ENCODE measurements at places on chromosomes 6 and 20.
A peak's percentile ranks its signal among the peaks of the same experiment; 100 is the strongest.

GRCh38 chr6:155319902-155320301 lies 5.6 kb upstream of the TFB1M start:
- no peak for DNase-seq

- no peak for DNase-seq
Observed at GRCh38 chr6:20978151-20978614, 443.9 kb downstream of the CDKAL1 start.

DNA sequence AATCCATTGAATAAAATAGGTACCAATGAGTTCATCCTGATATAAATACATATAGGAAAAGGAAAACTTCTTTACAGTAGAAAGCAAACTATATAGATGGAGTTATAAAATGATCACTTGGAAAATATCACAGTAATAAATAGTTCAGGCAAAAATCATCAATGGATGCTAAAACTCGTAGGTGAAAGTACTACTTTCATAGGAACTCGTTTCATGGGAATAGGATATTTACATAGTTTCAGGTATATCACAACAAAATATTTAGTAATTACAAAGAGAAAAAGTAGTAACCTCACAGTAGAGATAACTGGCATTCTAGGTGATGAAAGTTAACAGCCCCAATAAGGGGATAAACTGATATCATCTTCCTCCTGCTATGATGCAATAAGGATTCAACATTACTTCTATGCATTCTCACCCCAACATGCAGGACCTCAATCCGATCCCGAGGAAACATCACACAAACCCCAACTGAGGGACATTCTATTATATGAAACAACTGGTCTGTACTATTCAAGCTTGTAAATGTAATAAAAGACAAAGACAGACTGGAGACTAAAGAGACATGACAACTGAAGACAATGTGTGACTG lies 13.7 kb downstream of the DDO start:
- DNase-seq = no peak

DNA sequence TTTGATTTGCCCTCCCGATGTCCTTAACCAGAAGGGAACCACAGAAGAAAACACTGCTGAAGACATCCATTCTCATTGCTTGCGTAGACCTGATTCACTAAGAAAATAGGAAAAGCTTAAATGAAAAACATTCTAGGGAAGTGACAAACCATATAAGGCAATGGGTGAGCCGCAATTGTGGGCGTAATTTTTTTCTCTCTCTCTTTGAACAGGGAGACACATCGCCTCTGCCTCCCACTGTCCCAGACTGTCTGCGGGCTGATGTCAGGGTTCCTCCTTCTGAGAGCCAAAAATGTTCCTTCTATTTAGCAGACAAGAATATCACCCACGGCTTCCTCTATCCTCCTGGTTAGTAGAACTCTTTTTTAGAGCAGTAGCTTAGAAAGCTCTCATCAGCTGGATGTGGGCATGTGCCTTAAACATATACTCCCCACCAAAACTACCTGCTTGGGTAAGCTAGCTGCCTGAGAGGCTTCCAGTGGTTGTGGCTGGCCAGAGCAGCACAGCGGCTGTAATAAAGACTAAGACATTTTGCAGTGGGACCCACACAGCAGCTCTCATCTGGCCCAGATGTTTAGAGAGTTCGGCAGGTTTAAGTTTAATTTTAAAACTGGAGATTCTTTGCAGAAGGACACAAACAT lies 22.7 kb upstream of the CTAGE9 start:
- DNase-seq = no peak

- no peak for DNase-seq
Observed at GRCh38 chr6:134954272-134955000, 4.5 kb upstream of the ALDH8A1 start.

DNA sequence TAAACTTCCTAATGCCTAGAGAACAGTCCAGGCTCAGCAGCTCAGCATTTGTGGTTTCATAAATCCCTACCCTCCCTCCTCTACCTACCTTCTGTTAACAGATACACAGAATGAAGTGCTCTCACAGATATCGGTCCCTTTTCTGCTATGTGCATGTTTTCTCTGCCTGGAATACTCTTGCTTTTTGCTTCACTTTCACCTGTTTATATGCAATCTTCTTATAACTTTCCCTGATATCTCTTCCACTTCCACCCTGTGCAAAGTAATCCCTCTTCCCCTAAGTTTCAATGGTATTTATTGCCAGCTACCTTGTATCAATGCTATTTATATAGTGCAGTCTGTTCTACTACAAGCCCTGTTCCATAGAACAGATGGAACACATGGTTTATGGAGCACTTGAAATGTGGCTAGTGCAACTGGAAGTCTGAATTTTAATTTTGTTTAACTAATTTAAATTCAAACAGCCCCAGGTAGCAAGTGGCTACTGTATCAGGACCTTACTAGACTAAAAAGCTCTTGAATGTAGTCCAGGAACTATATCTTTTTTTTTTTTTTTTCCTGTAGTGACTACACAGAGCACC lies 3.1 kb upstream of the TAB2 start:
- DNase-seq = no peak

DNA sequence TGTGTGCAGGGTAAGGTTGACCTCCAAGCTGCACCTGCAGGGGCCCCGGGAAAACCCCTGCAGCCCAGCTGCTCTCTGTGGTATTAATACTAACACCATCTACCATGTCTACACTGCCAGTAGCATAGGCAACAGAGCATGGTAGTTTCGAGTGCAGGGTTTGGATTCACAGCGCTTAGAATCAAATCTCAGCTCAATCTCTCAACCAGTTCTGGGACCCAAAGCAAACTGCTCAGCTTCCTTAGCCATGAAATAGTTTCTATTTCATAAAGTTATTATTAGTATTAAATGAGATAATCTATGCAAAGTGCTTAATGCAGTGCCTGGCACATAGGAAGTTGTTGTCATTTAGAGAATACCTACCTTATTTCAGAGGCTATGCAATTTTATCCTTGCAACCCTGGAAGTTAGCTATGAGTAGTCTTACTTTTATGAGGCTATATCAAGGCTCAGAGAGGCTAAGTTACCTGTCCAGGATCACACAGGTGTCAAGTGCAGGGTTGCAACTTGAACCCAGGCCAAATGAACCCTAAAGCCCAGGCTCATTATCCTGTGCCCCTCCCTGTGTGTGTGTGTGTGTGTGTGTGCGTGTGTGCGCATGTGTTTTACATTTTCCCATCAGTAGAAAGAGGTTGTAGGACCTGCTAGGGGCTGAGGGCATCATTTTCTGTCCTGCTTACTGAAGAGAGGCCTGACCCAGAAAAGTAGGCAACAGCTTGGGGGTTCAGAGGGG lies 27.6 kb upstream of the MRPS18A start:
- DNase-seq = no peak

- DNase-seq = no peak
Observed at GRCh38 chr6:116101790-116102189, 1.1 kb downstream of the NT5DC1 start.

GRCh38 chr6:86192123-86192522 lies 549.4 kb upstream of the SYNCRIP start:
- no peak for DNase-seq

DNA sequence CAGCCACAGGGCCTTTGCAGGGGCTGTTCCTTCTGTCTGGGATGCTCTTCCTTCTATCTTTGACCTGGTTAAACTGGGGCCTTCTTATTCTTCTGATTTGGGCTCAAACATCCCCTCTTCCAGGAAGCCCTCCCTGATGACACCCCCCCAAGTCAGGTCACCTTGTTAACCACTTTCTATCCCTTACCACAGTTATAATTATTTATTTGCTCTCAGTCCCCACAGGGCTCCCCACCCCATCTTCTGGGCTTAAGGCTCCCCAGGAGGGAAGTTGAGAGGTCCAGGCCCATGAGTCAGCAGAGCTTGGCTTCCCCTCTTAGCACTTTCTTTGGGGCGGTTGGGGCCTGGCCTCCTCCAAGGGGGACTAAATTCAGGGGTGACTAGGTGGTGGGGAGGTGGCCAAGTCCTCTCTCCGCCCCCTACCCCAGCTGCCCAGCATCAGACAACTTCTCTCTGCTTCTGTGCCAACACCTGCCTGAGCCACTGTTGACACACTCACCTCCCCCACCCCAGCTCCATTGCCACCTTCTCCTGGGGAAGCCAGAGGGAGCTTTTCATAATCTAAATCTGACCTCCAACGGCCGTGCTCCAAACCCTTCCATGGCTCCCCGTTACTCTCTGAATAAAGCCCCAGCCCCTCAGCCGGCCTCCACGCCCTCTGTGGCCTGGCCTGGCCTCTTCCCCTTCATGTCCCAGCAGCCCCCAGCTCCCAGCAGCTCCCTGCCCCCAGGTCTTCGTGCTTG lies 70.0 kb downstream of the CEBPB start:
- peak; percentile 36 for DNase-seq

DNA sequence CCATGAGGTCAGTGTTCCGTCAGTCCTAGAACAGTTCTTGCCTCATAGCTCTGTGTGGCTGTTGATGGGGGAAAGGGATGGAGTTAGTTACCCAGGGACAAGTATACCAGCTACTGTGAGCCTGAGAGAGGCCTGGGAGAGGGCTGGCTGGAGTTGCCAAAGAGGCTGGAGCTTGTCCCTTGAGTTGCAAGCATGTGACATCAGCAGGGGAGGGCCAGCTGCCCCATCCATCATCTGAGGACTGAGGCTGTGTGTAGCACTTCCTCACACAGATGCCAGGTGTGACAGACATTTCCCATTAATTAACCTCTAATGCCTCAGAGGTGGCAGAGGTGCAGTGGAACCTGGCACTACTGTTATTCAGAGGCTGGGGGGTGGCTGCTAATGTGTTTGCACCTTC lies 131.6 kb downstream of the PHACTR3 start:
- no peak for DNase-seq

- DNase-seq = no peak
Observed at GRCh38 chr6:146857980-146858347, 259.2 kb downstream of the ADGB start.

DNA sequence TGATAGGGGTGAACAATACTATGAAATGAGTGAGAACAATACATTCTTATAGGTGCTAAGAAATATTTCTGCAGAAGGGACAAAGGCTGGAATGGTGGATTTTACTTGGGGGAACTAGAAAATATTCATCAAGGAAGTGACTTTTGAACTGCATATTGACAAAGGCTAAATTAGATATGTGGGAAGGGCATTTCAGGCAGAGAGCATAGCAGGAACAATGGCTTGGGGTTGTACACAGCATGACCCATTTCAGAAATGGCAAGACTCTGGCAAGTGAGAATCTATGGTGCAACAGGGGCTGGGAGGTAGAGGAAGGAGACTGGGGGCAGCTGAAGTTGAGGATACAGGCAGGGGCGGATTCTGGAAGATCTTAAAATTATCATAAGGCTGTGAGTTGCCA lies 46.7 kb upstream of the KIF16B start:
- no peak for DNase-seq

DNA sequence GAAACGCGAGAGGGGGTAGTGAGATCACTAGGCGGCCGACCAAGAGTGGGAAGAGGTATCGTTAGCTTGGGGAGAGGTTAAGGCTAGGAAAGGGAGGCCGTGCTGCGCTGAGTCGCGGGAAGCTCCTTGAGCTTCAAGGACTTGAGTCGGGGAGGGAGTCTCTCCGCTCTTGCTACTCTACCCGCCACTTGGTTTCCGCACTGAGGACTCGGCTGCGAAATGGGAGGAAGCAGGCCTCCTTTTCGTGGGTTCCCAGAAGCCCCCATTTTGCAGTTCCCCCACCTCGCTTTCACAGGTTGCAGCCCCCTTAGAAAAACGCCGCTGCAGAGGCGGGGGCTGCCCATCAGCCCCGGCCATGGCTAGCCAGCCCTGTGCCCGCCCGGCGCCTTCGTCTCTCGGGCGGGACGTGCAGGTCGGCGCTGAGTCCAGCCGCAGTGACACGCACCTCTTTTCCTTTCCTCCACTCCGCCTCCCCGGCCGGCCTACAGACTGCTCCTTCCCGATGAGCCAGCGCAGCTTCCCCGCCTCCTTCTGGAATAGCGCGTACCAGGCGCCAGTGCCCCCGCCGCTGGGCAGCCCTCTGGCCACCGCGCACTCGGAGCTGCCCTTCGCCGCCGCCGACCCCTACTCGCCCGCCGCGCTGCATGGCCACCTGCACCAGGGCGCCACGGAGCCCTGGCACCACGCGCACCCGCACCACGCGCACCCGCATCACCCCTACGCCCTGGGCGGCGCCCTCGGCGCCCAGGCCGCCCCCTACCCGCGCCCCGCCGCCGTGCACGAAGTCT lies 4.9 kb downstream of the VGLL2 start:
- no peak for DNase-seq

DNA sequence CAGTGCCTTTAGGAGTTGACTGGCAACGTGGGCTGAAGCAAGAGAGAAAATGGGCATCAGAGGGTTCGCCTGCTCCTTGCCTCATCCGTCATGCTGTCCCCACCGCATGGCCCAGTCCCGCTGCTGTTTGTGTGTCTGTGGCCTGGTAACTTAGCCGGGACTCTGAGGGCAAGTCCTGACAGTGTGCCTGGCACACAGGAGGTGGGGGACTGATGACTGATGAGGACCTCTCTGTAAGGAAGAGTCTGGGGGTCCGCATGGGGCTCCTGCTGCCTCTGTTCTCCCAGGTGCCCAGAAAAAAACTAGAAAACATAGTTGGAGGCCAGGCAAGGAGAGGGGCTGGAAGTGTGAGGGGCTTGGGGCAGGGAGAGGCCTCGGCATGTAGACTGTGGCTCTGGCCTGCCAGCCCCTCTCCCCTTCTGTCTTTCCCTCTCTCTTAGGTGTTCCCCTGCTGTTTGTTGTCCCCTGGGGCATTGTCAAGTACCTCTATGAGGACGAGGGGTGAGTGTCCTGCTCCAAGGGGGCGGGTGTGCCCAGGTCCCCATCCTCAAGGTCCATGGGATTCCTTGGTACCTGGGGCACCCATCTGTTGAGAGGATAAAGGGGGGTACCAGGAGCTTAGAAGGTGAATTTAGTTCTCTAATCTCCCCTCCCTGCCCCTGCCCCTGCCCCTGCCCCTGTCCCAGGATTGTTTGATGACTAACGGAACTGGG lies 29.5 kb downstream of the GLP1R start:
- no peak for DNase-seq

DNA sequence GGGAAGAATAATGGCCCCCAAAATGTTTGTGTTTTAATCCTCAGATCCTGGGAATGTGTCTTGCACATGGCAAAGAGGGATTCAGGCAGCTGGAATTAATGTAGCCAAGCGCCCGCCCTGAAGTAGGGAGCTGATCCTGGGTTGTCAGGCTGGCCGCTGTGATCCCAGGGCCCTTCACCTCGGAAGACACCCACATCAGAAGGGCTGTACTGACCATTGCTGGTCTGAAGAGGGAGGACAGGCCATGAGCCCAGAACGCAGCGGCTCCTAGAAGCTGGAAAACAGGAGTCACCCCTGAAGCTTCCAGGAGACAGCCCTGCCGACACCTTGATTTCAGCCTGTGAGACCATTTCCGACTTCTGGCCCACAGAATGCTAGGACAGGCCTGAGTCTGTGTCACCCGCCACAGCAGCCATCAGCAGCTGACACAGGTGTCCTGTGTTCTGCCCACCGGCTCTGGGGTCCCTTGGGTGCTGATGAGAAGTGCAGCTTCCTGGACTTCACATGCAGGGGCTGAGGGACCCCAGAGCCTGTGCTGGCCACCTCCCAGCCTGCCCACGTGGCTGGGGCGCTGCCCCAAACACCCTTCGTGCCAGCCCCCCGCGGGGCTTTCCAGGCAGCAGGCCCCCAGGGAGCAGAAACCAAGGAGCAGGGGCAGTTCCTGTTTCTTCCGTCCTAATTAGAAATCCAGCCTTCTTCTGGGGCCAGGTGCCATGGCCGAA lies 86.3 kb downstream of the ERMARD start:
- no peak for DNase-seq
